ENCODE measurements at places on chromosomes 16 and 17.

DNA sequence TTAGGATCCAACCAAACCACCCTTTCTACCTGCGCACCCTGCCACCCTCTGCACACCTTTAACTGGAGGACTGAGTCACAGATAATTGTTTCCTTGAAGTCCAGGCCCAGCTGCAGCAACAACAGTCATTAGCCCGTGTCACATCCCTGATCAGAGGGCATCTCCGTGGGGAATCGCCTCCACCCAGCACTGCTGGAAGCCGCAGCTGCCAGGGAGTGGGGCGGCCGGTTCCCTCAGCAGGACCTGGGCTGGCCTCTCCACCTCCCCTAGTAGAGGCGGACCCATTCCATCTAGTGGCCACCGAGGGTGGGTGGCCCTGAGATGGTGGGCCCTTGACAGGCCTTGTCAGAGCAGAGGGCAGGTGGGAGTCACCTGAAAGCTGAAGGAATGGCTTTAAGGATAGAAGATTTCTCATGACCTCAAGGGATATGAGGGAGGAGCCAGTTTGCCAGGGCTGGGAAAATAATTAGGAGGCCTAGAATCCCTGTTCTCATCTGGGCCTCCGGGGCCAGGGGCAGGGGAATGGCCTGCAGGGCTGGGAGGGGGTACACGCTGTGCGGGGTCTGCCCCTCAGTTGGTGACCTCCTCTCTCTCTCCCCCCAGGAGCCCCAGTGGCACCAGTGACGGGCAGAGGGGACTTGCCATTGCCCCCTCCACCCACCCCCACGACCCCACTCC, 6.2 kb downstream of the PRSS53 start:
- DNase-seq = no peak

DNA sequence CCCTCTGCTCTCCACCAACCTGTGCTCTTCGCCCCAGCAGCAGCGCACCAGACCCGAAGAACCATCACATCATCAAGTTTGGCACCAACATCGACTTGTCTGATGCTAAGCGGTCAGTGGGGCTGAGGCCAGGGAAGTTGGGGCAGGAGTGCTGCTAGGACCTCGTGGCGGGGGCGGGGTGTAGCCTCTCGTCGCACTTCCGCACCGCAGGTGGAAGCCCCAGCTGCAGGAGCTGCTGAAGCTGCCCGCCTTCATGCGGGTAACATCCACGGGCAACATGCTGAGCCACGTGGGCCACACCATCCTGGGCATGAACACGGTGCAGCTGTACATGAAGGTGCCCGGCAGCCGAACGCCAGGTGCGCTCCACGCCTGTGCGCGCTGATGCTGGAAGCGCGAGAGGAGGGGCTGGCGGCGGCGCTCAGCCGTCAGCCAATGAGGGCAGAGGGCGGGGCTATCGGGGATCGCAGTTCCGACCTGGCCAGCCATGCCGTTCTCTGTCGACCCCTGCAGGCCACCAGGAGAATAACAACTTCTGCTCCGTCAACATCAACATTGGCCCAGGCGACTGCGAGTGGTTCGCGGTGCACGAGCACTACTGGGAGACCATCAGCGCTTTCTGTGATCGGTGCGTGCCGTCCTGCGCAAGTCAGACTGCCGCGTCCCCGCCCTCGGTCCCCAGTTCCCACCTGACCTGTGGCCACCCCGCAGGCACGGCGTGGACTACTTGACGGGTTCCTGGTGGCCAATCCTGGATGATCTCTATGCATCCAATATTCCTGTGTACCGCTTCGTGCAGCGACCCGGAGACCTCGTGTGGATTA, 3.2 kb upstream of the TMEM88 start:
- DNase-seq = no peak

DNA sequence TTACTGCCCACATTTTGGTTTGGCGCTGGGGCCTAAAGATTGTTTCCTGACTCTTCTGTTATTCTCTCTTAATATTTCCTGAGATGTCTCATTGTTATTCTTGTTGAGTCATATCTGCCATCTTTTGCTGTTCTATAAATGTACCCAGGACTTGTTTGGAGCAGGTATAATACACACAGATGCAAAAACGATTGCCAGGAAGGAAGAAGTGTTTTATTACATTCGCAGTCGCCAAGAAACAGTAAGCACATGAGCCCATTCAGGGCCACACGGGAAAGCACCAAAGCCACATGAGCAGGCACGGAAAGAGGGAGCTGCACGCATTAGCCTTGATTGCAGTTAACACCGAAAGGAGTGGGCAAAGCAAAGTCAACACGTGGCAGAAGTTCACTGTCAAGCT, 70.2 kb downstream of the ARHGAP44 start:
- no peak for DNase-seq

- DNase-seq = no peak
Measured at GRCh38 chr17:37614391-37614790, 5.2 kb upstream of the SYNRG start.

GRCh38 chr16:68767581-68767980, 30.5 kb downstream of the CDH1 start:
- DNase-seq = no peak

DNA sequence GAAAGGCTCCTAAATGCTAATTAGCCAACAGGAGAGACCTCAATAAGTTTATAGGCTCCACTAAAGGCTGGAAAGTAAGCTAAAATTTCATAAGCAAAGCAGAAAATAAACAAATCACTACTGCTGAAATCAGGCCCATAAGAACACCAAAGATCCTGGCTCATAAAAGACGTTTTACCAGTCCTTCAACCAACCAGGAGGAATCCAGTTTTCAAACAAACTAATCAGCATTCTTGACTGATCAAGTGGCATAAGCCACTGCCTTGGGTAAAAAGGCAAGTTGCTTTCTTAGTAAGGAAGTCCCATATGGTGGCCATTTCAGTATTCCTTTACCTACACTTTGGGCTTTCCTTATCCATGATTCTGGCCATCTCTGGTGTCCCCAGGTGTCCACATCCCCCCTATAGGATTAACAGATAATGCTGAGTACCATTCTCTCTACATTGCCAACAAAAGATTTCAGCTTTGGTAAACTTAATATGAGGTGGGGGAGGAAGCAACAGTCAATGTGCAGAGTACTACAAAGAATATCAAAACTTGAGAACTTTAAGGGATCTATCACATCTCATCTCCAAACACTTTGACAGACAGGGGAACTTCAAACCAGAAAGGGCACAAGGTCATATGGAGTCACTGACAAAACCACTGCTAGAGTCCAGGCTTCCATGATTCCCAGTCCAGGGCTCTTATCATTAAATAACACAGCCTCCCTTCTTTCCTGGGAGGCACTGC, 1.3 kb downstream of the TOM1L2 start:
- no peak for DNase-seq

- no peak for DNase-seq
Measured at GRCh38 chr16:66706506-66706880, 9.9 kb upstream of the CMTM4 start.

Data from NT2/D1 (cell line).